Adrenal gland (tissue), 19 donors: ENCODE measurements at places on chromosomes 7 and 10. TPM values are rescaled to one million over a fixed set of nuclear protein-coding genes. Genes with fewer than 3 reads are reported as not detected.

CNPY1 gene
- not detected for total RNA-seq

STMP1 gene
- 34.7 TPM for total RNA-seq

HABP2 gene
- total RNA-seq: not detected

COL1A2 gene
- total RNA-seq: 164 TPM

SPACDR gene
- total RNA-seq: 0.36 TPM

GNG11 gene
- 23.6 TPM for total RNA-seq

SPAM1 gene
- not detected for total RNA-seq

C7orf57 gene
- total RNA-seq: not detected

ITIH5 gene
- 1.3 TPM for total RNA-seq

DNA sequence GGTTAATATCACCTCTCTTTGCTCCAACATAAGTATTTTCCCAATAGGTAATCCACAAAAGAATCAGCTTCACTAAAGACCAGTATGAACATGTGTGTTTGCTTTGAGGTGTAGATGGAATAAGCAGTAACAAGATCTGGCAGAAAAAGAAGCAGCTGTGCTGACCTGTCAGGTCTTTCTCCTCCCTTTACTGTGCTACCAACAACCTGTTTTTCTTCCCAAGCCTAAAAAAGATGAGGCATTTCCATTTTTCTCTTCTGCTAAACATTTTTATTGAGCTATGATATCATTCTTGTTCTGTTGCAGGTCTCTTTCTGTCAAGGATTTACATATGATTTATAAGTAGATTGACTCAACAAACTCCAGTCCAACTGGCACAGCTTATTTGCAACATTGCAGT is 315.2 kb upstream of the GLI3 start:
- no peaks in the 10 kb centered on the region for H3K4me1 ChIP-seq
- H3K27ac ChIP-seq: no peak overlapping the region
- H3K27me3 ChIP-seq: no peaks in the 10 kb centered on the region
- no peak overlapping the region for H3K4me3 ChIP-seq

GRCh38 chr10:13820119-13820963 is 233.6 kb downstream of the PRPF18 start:
- DNase-seq: no peak
- no peaks in the 10 kb centered on the region for H3K4me1 ChIP-seq
- H3K4me3 ChIP-seq: no peak overlapping the region
- H3K27ac ChIP-seq: no peak overlapping the region

DNA sequence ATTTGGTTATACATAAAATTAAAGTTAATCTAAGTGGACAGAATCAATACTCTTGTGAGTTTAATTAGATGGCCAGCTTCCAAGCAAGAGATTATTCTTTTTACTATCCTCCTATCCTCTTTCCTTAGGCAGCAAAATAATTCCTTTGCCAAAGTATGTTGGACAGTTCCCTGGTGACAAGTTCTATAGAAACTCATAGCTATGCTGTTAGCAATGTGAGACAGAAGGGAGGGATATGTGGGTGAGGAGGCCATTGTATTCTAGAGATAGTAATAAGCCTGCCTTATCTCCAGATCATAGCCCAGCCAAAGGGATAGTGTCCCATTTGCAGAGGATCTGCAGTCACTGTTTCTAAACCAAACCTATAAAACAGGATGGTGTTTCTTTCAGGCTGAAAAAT is 181.6 kb upstream of the HDAC9 start:
- no peaks in the 10 kb centered on the region for H3K36me3 ChIP-seq
- no peak for DNase-seq
- no peaks in the 10 kb centered on the region for H3K27me3 ChIP-seq
- H3K27ac ChIP-seq: no peak overlapping the region
- H3K4me3 ChIP-seq: no peak overlapping the region

GRCh38 chr7:143954135-143954534 is 509 bp upstream of the OR2F1 start:
- no peak for DNase-seq
- no peaks in the 10 kb centered on the region for H3K36me3 ChIP-seq
- H3K4me1 ChIP-seq: no peaks in the 10 kb centered on the region
- no peak overlapping the region for H3K27ac ChIP-seq
- no peak overlapping the region for H3K4me3 ChIP-seq

- H3K36me3 ChIP-seq: no peaks in the 10 kb centered on the region
- no peak overlapping the region for H3K27ac ChIP-seq
- no peaks in the 10 kb centered on the region for H3K27me3 ChIP-seq
- DNase-seq: no peak
These were observed 65.6 kb downstream of the ZNF503 start for GRCh38 chr10:75335983-75336382.

DNA sequence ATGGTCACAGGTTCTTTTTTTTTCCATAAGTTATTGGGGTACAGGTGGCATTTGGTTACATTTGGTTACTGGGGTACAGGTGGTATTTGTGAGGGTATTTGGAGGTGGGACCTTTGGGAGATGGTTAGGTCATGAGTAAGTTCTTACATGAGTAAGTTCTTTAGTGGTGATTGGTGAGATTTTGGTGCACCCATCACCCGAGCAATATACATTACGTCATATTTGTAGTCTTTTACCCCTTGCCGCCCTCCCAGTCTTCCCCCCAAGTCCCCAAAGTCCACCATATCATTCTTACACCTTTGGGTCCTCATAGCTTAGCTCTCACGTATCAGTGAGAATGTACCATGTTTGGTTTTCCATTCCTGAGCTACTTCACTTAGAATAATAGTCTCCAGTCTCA is 49.2 kb upstream of the R3HCC1L start:
- H3K27me3 ChIP-seq: no peaks in the 10 kb centered on the region
- H3K36me3 ChIP-seq: no peaks in the 10 kb centered on the region
- no peaks in the 10 kb centered on the region for H3K4me1 ChIP-seq
- H3K4me3 ChIP-seq: no peak overlapping the region
- no peak for DNase-seq
- no peak overlapping the region for H3K27ac ChIP-seq

DNA sequence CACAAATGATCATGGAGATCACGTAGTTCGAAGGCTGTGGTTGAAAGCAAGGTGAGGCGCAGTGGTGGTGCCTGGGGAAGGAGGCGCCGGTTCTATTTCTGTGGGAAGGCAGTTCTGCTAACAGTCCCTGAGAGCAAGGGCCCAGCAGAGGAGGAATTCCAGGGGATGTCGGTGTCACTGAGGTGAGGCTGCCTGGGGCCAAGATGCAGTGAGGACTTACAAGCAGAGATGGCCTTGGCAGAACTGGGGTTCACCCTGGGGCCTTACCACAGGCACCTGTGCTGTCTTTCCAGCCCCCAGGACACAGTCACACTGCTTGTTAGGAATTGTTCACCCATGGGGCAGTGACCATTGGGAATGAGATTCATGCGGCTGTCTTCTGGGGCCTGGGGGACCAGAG is 26.7 kb downstream of the GBX1 start:
- H3K27me3 ChIP-seq: no peaks in the 10 kb centered on the region
- no peak overlapping the region for H3K4me3 ChIP-seq
- H3K27ac ChIP-seq: no peak overlapping the region
- H3K36me3 ChIP-seq: no peaks in the 10 kb centered on the region
- no peaks in the 10 kb centered on the region for H3K4me1 ChIP-seq

- H3K36me3 ChIP-seq: no peaks in the 10 kb centered on the region
- no peak overlapping the region for H3K27ac ChIP-seq
- no peaks in the 10 kb centered on the region for H3K4me1 ChIP-seq
- H3K27me3 ChIP-seq: no peaks in the 10 kb centered on the region
These were observed 12.2 kb downstream of the CLRN3 start for GRCh38 chr10:127880557-127880956.

DNA sequence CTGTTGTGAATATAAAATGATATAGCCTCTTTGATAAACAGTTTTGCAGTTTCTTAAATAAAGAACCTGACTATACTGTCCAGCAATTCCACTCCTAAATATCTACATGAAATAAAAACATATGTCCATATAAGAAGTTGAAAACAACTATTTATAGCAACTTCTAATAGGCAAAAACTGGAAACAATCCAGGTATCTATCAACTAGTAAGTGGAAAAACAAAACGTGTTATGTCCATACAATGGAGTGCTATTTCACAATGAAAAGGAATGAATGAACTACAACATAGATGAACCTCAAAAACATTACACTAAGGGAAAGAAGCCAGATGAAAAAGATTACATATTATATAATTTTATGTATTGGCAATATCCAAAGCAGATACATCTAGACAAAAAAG is 268.9 kb downstream of the CSTF2T start:
- H3K4me3 ChIP-seq: no peak overlapping the region
- no peaks in the 10 kb centered on the region for H3K36me3 ChIP-seq
- DNase-seq: no peak
- no peak overlapping the region for H3K27ac ChIP-seq
- no peaks in the 10 kb centered on the region for H3K4me1 ChIP-seq

DNA sequence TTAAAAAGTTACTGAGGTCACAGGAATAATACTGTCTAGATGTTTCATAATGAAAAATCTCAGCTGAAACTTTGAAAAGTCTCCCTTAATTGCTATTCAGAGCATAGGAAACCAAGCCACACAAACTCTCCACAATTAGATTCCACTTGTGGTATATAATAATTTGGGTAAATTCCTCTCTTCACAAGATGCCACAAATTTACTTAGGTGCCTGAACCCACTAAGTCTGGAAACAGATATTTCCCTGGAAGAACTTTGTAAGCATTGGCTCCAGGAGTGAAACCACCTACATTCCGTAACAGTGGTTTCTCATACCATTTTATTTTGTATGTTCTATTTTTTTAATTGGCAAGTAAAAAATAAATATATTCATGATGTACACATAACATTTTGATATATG is 493.4 kb downstream of the SEMA3D start:
- H3K36me3 ChIP-seq: no peaks in the 10 kb centered on the region
- H3K4me3 ChIP-seq: no peak overlapping the region
- H3K27ac ChIP-seq: no peak overlapping the region
- H3K27me3 ChIP-seq: no peaks in the 10 kb centered on the region
- no peaks in the 10 kb centered on the region for H3K4me1 ChIP-seq

GRCh38 chr7:37580376-37580775 is 103.2 kb upstream of the GPR141 start:
- DNase-seq: no peak
- H3K4me3 ChIP-seq: no peak overlapping the region
- H3K27me3 ChIP-seq: no peaks in the 10 kb centered on the region
- no peaks in the 10 kb centered on the region for H3K36me3 ChIP-seq
- H3K4me1 ChIP-seq: no peaks in the 10 kb centered on the region
- H3K27ac ChIP-seq: no peak overlapping the region

DNA sequence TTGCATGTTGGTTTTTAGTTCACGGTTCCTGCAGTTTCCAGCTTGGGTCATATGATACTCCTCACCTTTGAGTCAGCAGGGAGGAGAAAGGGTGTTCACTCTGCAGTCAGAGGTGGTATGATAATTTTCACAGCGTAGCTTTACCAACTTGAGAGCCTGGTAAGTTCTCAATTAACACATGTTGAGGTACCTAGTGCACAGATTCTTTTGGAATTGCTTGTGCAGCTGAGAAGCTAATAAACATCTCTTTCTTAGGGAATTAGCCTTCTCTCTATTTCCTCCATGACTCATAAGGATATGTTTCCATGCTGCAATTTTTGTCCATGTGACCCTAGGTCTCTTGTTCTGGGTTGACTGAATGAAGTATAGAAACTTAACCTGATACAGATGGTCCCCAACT is 166.6 kb downstream of the KIF20B start:
- no peaks in the 10 kb centered on the region for H3K4me1 ChIP-seq
- no peak overlapping the region for H3K27ac ChIP-seq
- no peaks in the 10 kb centered on the region for H3K36me3 ChIP-seq
- H3K4me3 ChIP-seq: no peak overlapping the region
- H3K27me3 ChIP-seq: no peaks in the 10 kb centered on the region

- H3K4me3 ChIP-seq: no peak overlapping the region
- H3K27ac ChIP-seq: no peak overlapping the region
- no peaks in the 10 kb centered on the region for H3K4me1 ChIP-seq
- no peak for DNase-seq
- H3K36me3 ChIP-seq: no peaks in the 10 kb centered on the region
These were observed 169.0 kb upstream of the GPR26 start for GRCh38 chr10:123496996-123497660.

GRCh38 chr10:122298598-122299301 is 27.7 kb downstream of the BTBD16 start:
- H3K36me3 ChIP-seq: no peaks in the 10 kb centered on the region
- no peak overlapping the region for H3K4me3 ChIP-seq
- no peaks in the 10 kb centered on the region for H3K4me1 ChIP-seq
- peaks cover 7% of the 10 kb centered on the region for H3K27me3 ChIP-seq
- DNase-seq: peak; percentile 88
- H3K27ac ChIP-seq: no peak overlapping the region

DNA sequence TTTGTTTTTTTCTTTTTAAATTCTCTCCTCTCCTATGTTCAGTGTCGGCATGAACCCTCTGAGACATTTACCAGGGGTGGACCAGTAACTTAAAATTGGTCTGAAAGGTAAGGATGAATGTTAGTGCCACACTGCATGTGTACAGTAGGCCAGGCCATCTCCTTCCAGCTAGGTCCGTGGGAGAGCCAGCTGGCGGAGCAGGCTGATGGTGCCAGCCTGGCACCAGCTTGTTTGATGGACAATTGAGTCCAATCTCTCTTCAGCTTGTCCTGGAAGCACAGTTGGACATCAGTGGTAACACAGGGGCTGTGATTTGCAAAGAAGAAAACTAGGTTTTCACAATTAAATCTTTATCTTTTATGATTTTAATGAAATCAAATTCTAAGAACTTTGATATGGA is 136.5 kb downstream of the CNNM2 start:
- H3K27ac ChIP-seq: no peak overlapping the region
- no peaks in the 10 kb centered on the region for H3K27me3 ChIP-seq
- H3K36me3 ChIP-seq: no peaks in the 10 kb centered on the region
- no peak for DNase-seq
- H3K4me3 ChIP-seq: no peak overlapping the region
- H3K4me1 ChIP-seq: peaks cover 32% of the 10 kb centered on the region

DNA sequence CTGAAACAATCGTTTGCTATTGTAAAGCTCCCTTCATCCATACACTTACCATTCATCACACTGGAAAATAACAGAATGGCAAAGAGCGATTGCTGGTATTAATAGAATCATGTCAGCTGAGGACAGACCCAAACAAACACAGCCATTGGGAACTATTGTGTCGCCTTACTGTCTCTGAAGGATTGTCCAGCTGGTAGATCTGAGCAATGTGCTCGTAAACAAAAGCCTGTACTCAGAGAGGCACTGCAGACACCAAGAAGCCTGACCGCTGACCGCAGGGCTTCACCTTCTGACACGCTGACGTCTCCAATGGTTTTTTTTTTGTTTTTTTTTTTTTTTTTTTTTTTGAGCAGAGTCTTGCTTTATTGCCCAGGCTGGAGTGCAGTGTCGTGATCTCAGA is 151.0 kb upstream of the FRMD4A start:
- no peaks in the 10 kb centered on the region for H3K36me3 ChIP-seq
- H3K4me3 ChIP-seq: no peak overlapping the region
- H3K27me3 ChIP-seq: no peaks in the 10 kb centered on the region
- H3K4me1 ChIP-seq: no peaks in the 10 kb centered on the region
- no peak for DNase-seq

GRCh38 chr7:106485919-106486318 is 175.0 kb downstream of the CCDC71L start:
- no peak overlapping the region for H3K27ac ChIP-seq
- no peaks in the 10 kb centered on the region for H3K36me3 ChIP-seq
- H3K27me3 ChIP-seq: peaks cover 6% of the 10 kb centered on the region
- no peaks in the 10 kb centered on the region for H3K4me1 ChIP-seq
- H3K4me3 ChIP-seq: no peak overlapping the region

GRCh38 chr7:78688376-78688775 is 765.1 kb downstream of the MAGI2 start:
- no peak overlapping the region for H3K4me3 ChIP-seq
- no peaks in the 10 kb centered on the region for H3K4me1 ChIP-seq
- H3K36me3 ChIP-seq: no peaks in the 10 kb centered on the region
- DNase-seq: no peak
- no peaks in the 10 kb centered on the region for H3K27me3 ChIP-seq

- H3K4me1 ChIP-seq: no peaks in the 10 kb centered on the region
- H3K27ac ChIP-seq: no peak overlapping the region
- no peaks in the 10 kb centered on the region for H3K36me3 ChIP-seq
- no peak overlapping the region for H3K4me3 ChIP-seq
- no peak for DNase-seq
These were observed 83.7 kb downstream of the JMJD1C start for GRCh38 chr10:63382066-63382465.
